ENCODE measurements at places on chromosomes 5 and 9. TPM values are rescaled to one million over a fixed set of nuclear protein-coding genes. Genes with fewer than 3 reads are reported as not detected.
A peak's percentile ranks its signal among the peaks of the same experiment; 100 is the strongest.

- H3K4me3 ChIP-seq: no peak overlapping the region
- no peak for DNase-seq
- H3K27me3 ChIP-seq: no peaks in the 10 kb centered on the region
- no peaks in the 10 kb centered on the region for H3K36me3 ChIP-seq
- H3K4me1 ChIP-seq: peaks cover 13% of the 10 kb centered on the region
Observed at GRCh38 chr5:171433982-171434676, 14.7 kb downstream of the FGF18 start.

Gene UBE2QL1
- 0.62 TPM for total RNA-seq

- H3K36me3 ChIP-seq: no peaks in the 10 kb centered on the region
- peak; percentile 84 for DNase-seq
- H3K27me3 ChIP-seq: no peaks in the 10 kb centered on the region
- H3K4me3 ChIP-seq: peak overlapping the region; percentile 75
- H3K27ac ChIP-seq: no peak overlapping the region
- H3K4me1 ChIP-seq: no peaks in the 10 kb centered on the region
Observed at GRCh38 chr9:19464764-19465585, 56.2 kb downstream of the ACER2 start.

- no peaks in the 10 kb centered on the region for H3K27me3 ChIP-seq
- no peak for DNase-seq
- no peak overlapping the region for H3K27ac ChIP-seq
- H3K36me3 ChIP-seq: no peaks in the 10 kb centered on the region
Observed at GRCh38 chr9:26412446-26412845, 480.2 kb downstream of the CAAP1 start.

GRCh38 chr5:96470785-96471184 lies 37.7 kb upstream of the PCSK1 start:
- H3K4me3 ChIP-seq: no peak overlapping the region
- H3K27me3 ChIP-seq: no peaks in the 10 kb centered on the region
- peaks cover 7% of the 10 kb centered on the region for H3K4me1 ChIP-seq

Gene OSTF1
- total RNA-seq: 1.3 TPM

GRCh38 chr5:143979044-143979690 lies 167.2 kb downstream of the HMHB1 start:
- no peaks in the 10 kb centered on the region for H3K4me1 ChIP-seq
- no peak overlapping the region for H3K27ac ChIP-seq
- H3K36me3 ChIP-seq: no peaks in the 10 kb centered on the region
- H3K4me3 ChIP-seq: no peak overlapping the region
- DNase-seq: peak; percentile 7

- no peak overlapping the region for H3K4me3 ChIP-seq
- H3K4me1 ChIP-seq: no peaks in the 10 kb centered on the region
- peaks cover 5% of the 10 kb centered on the region for H3K36me3 ChIP-seq
- H3K27ac ChIP-seq: no peak overlapping the region
- H3K27me3 ChIP-seq: no peaks in the 10 kb centered on the region
Observed at GRCh38 chr5:143542798-143543144, 139.3 kb upstream of the NR3C1 start.

Gene GFM2
- 43.9 TPM for total RNA-seq

DNA sequence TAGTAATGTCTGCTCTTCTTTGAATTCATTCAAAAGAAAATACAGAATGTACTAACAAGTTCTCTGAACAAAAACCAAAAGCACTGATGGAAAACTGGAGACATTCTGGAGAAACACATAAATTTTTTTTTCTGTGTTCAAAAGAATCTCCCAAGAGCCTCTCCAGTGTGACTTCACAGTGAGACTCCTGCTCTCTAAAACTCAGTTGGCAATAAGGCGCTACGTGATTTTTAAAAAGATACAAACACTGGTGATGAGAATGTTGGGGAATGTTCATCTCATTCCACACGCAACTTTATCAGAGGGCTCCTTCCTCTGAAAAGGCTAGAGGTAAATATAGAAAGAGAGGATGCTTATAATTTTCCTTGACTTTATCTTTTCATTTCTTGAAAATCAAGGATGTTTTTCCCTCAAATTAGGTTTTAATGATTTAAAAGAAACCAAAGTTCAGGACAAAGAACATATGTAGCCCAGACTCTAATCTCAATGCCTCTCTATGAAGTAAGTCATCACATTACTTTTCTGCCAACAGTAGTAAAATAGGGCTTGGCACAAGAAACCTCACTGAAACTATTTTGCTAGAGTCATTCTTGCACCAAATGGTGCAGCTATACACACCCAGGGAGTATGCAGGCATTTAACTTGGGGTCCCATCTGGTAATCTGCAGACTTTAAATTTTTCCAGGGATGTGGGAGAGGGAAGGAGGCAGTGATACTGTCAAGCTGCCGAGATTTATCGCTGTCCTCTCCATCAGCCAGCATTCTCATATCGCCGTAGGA lies 12.9 kb upstream of the AOPEP start:
- H3K36me3 ChIP-seq: no peaks in the 10 kb centered on the region
- no peaks in the 10 kb centered on the region for H3K27me3 ChIP-seq
- no peak overlapping the region for H3K4me3 ChIP-seq
- DNase-seq: no peak
- H3K4me1 ChIP-seq: no peaks in the 10 kb centered on the region

Gene PTPN3
- 2.2 TPM for total RNA-seq

Gene LPAR1
- total RNA-seq: 36.0 TPM

DNA sequence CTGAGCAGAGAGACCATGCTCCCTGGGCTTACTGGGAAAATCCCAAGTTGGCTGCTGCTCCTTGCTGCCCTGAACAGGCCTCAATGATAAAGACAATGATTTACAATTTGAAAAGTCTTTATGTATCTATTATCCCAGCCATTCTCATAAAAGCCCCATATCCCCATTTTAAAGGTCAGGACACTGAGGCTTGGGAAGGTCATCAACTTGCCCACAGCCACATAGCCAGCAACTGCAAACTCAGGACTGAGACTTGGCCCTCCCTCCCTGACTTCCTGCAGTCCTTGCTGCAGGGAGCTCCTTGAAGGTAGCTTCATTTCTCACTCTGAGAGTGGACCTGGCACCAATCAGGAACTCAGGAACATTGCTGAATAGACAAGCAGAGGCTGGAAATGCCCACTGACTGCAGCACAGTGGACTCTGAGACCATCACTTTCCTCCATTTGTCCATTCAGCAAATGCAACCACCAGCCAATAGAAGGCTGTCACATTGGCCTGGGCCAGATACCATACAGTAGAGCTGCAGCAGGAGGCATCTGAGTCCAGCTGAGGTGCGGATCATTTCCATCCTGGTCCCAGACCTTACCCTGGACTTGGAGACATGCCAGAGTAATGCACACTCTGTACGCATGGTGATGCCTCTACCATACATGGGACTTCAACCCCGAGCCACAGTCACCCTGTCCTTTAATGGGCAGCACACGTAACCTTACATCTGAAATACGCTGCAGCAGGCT lies 18.3 kb downstream of the TNIP1 start:
- no peak overlapping the region for H3K4me3 ChIP-seq
- H3K4me1 ChIP-seq: no peaks in the 10 kb centered on the region
- H3K36me3 ChIP-seq: no peaks in the 10 kb centered on the region
- H3K27me3 ChIP-seq: no peaks in the 10 kb centered on the region
- no peak overlapping the region for H3K27ac ChIP-seq

DNA sequence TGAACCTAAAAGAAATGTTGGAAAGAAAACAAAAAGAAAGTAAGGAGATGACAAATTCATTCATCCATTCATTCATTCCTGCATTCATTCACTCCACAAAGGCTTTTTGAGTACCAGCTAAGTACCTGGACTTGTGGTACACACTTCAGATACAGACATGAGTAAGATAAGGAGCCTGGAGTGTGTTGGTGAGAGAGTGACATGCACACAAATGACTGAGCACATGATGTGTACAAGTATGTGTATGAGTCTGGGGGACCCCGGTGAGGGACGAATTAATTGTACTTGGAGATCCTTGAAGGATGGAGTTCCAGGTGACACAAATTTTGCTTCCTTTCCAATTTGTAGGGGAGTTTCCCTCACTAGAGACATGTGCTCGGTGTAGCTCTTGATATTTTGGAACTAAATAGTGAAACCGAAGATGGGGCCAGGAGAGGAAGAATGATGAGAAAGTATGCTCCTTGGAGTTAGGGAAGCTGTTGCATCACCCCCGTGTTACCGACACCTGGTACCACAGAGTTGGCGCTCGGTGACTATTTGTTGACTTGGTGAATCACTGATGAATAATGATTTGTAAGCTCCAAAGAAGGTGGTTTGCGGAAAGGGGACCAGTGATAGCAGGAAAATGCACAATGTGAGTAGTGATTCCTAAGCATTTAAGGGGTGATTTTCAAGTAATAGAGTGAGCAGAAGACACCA lies 509.8 kb downstream of the CCDC171 start:
- H3K27ac ChIP-seq: no peak overlapping the region
- peaks cover 6% of the 10 kb centered on the region for H3K4me1 ChIP-seq
- no peak overlapping the region for H3K4me3 ChIP-seq
- no peak for DNase-seq
- no peaks in the 10 kb centered on the region for H3K27me3 ChIP-seq

Gene TMEM245
- 85.3 TPM for total RNA-seq

DNA sequence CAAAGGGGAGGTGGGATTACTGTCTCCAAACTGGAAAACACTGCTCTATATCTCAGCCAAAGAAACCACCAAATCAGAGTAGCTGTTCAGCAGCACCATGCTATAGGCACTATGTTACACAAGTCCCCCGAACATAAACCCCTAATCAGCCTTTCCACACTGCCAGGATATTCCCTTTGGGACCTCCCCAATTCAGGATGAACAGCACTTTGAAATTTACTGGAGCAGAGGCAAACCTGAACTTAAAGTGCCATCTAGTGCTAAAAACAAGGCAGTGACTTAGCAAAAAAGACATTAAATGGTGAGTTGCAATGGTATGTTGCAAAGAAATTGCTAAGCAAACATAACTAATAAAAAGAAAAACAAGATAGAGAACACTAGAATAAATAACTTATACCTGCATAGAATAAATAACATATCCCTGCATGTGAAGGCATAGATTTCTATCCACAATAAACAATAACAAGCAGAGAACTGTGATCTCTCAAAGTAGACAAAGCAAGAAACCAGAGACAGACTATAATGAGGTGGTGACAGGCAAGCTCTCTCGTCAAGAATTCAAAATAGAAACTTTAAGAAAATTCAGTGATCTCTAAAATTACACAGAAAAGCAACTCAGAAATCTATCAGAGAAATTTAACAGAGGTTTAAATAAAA lies 584.4 kb upstream of the ACO1 start:
- no peak overlapping the region for H3K27ac ChIP-seq
- H3K27me3 ChIP-seq: no peaks in the 10 kb centered on the region
- no peaks in the 10 kb centered on the region for H3K4me1 ChIP-seq
- no peak overlapping the region for H3K4me3 ChIP-seq
- H3K36me3 ChIP-seq: no peaks in the 10 kb centered on the region

Gene SPATA31E1
- not detected for total RNA-seq

Gene GPRIN1
- 0.67 TPM for total RNA-seq

- H3K36me3 ChIP-seq: no peaks in the 10 kb centered on the region
- no peak for DNase-seq
- no peak overlapping the region for H3K4me3 ChIP-seq
- no peaks in the 10 kb centered on the region for H3K27me3 ChIP-seq
Observed at GRCh38 chr9:7439355-7439995, 360.1 kb downstream of the DMAC1 start.

DNA sequence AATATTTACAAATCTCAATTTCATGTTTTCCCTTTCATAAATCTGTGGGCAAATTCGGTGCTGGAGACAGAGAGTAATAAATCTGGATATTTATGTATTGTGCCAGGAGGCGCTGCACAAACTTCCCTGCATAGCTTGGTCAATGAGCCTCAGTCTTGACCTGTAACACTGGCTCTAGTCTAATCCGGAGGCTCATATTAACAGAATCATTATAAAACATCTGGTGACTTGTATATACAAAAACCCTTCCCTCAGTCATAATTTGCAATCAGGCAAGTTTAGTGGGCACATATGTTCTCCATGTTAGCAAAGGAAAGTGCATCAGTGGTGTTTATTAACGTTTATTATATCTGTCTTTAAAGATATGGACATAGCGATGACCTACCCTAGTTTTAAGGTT lies 104.0 kb upstream of the BNC2 start:
- H3K27me3 ChIP-seq: no peaks in the 10 kb centered on the region
- no peak overlapping the region for H3K27ac ChIP-seq
- H3K4me1 ChIP-seq: no peaks in the 10 kb centered on the region
- H3K4me3 ChIP-seq: no peak overlapping the region

DNA sequence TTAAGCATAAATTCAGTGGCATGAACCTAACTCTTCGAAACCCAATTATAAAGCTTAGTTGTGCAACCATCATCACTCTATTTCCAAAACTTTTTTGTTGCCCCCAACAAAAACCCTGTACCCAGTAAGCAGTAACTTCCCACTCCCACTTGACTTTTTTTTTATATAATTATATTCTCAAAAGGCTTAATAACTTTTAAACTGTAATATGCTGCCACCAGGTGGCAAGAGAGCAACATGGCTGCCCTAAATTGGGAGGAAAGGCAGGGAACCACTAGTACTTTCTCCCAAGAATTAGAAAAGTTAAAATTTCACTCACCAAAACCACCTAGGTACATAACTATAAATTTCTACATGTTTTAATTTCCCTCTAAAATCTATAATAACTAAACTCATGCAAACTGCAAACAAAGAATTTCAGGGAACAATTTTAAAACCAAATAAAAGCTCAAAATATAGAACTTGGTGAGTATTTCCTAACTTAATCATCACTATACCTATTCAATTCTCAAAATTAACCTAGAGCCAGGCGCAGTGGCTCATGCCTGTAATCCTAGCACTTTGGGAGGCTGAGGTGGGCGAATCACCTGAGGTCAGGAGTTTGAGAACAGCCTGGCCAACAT lies 50.2 kb upstream of the RNF38 start:
- DNase-seq: peak; percentile 64
- H3K36me3 ChIP-seq: no peaks in the 10 kb centered on the region
- H3K27me3 ChIP-seq: no peaks in the 10 kb centered on the region
- peaks cover 9% of the 10 kb centered on the region for H3K4me1 ChIP-seq

DNA sequence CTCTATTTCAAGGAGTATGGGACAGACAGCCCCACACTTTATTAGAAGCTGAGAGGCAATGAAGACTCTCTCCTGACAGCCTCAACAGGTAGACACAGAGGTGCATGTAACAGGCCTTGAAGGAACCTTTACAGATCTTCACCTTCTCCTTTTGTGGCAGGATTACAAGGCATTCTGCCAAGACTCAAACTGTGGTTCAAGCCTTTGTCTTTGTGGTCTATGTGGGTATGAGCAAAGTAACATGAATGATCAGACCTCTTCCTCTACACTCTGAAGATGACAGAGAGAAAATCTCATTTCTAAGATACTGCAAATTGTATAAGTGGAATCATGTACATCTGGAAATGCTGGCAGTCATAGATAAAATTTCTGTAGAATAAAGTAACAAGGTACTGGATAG lies 346.9 kb downstream of the CDH9 start:
- no peak overlapping the region for H3K4me3 ChIP-seq
- H3K27me3 ChIP-seq: no peaks in the 10 kb centered on the region
- no peaks in the 10 kb centered on the region for H3K36me3 ChIP-seq
- no peak overlapping the region for H3K27ac ChIP-seq
- no peaks in the 10 kb centered on the region for H3K4me1 ChIP-seq

Data from neural progenitor cell (in vitro differentiated cells).